ENCODE measurements at places on chromosomes 1 and 21.
A peak's percentile ranks its signal among the peaks of the same experiment; 100 is the strongest.

- DNase-seq = no peak
These were observed 136.4 kb upstream of the COL6A1 start for GRCh38 chr21:45845063-45845769.

- DNase-seq = no peak
These were observed 10.5 kb upstream of the SRP9 start for GRCh38 chr1:225766967-225767633.

- DNase-seq = peak; percentile 90
These were observed 5.1 kb downstream of the ZC3H12A start for GRCh38 chr1:37479255-37480124.

DNA sequence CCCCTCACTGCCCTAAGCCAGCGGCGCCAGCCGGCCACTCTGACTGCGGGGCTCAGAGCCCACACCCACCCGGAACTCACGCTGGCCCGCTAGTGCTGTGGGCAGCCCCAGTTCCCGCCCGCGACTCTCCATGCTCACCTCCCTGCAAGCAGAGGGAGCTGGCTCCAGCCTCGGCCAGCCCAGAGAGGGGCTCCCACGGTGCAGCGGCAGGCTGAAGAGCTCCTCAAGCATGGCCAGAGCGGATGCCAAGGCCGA is 41.5 kb downstream of the SLC2A1 start:
- DNase-seq = no peak

- DNase-seq = no peak
These were observed 197.9 kb upstream of the COA6 start for GRCh38 chr1:234175363-234175762.

DNA sequence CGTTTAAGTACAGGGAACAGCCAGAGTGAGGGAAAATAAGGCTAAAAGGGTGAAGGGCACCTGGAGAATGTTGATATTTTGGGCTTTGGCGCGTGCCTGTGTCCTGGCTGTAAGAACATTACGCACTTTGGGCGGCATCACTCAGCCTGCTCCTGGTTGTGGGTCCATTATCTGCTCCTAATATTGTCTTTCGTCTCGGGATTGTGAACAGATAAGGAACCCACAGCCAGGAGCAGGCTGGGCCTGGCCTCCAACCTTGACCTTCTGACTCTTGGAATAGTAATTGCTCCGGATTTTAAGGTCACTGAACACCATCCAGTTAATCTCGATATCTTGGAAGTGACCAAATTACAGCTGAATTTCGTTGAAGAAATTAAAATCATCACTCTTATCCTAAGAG is 61.9 kb downstream of the TCP10L start:
- DNase-seq = no peak

- no peak for DNase-seq
These were observed 102.2 kb upstream of the RAB3GAP2 start for GRCh38 chr1:220374449-220374848.

GRCh38 chr1:20663365-20663764 is 2.2 kb upstream of the DDOST start:
- no peak for DNase-seq

DNA sequence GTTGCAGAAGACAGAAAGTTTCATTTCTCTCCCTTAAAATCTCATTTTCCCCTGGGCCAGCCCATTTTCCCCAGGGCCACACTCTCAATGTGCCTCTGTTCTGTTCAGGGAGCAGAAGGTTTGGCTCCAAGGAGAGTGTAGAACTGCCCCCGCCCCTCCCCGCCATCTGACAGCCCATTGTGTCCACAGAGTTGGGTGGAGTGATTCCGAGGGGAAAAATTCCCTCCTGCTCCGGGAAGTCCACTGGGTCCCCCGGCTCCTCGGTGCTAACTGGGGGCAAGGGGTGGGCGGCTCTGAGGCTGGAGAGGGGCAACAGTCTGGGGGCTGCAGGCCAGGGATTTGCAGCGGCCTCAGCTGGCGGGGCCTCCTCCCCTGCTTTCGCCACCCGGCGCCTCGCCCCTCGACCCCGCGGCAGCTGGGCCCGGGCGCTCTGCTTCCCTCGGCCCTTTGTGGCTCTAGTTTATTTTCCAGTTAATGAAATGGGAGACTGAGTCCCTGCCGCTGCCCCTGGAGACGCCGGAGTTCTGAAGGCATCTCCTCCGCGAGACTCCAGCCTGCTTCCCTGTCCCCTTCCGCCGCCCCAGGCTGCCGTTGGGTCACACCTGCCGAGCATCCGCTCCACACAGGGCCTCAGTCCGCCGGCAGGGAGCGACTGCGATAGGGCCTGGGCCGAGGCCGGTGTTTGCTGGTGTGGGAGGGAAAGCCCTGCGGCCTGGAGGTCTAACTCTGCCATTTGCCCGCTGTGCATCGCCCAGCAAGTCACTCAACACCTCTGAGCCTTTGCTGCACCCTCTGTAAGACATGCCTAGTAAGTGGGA is 14.7 kb upstream of the KIRREL1 start:
- DNase-seq = no peak

GRCh38 chr1:17265162-17265561 is 16.3 kb downstream of the PADI3 start:
- no peak for DNase-seq

DNA sequence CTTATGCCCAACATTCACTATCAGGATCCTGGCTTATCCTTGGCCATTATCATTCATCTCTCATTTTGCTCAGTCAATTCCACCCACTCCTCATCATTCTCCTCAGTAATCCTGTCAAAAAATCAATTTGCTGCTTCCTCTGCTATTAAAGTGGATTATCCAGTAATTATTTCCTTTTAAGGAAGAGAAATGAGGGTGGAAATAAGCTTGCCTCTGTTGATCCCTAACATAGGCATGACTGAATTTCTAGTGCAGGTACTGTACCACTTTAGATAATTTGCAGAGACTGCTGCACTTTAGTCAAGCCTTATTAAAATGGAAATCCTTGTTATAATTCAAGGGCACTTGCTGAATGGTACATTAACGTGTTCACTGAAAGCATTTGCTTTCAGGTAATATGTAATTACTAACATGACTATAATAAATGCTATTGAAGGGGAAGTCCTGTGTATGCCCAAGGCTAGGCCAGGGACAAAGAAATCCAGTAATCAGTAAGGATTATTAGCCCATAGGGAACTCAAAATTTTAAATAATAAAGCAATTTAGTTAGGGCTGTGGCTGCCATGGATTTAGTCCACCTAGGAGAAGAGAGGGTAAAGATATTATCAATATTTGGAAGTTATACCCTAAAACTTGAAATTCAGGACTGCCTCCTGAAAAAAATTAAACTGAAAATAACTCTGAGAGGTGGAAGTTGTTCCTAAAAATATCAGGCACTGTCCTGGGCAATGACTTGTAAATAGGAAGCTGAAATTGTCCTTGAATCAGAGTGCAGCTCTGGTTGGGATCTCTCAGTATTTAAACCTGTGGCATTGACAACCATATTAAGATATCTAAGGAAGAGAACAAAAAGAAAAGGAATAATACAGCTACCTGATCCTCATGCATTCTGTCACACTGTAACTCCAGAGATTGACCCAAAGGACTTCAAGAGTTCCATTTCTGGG is 43.4 kb downstream of the RGS2 start:
- DNase-seq = no peak

- DNase-seq = peak; percentile 12
These were observed 60.6 kb downstream of the WNT9A start for GRCh38 chr1:227886993-227887696.

DNA sequence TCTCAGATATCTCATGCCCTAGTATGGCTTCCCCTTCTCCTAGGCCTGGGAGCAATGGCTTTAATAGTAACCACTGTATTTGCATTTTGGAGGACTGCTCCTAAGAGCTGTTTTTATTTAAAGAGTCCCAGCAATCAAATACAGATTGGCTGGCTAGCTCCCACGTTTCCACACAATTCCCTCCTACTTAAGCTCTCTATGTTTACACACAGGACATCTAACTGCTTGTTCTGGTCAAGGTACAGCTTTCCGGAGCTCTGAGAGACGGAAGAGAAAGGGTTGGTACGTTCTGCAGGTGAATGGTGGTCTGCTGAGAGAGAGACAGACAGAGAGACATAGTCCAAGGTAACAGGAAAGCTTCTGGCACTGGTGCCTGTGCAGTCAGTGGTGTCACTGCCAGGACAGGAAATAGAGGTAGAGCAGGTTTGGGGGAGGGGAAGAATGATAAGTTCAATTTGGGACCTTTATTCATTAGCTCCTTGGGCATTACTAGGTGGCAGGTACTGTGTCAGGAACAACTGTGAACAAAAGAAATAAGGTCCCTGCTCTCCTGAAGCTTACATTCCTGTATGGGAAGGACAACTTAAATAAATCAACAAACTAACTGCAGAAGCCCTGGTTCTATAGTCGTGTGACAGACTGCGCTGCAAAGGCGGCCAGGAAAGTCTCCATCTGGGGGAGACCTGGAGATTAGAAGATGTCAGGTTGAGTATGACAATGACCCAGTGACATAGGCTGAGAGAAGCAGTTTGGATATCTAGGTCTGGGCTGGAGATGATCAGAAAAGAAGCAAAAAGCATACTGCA is 1.2 kb upstream of the SLC25A33 start:
- no peak for DNase-seq

GRCh38 chr1:207612762-207613161 is 32.2 kb upstream of the CR1L start:
- DNase-seq = no peak

DNA sequence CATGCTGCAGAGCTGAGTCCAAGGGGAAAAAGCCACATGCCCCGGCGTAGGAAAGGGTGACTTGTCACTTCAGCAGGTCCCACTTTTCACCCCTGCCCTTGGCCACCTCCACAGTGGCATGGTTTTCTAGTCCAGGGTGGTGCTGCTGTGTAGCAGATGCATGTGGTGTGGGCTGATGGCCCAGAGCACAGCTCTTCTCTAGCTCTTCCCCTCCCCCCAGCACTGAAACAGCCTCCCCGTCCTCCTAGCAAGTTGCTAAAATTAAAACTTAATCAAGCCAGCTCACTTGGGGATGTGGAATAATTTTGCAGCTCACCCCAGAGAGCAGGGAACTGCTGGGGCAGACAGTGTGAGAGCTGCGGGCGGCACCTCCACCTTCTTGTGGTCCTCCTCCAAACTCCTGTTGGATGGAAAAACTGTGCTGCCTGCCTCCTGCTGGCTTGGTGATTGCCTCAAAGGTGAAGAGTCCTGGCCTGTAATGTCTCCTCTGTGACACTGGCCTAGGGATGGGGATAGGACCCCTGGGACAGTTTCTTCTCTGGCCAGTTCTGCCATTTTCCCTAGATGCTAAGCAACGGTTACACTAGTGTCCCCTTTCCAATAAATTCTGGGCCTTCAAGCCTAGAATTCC is 91.6 kb downstream of the RNF220 start:
- no peak for DNase-seq

GRCh38 chr1:197319631-197320030 is 51.6 kb downstream of the CRB1 start:
- no peak for DNase-seq

GRCh38 chr1:31483012-31483946 is 70.3 kb downstream of the SERINC2 start:
- DNase-seq = no peak

DNA sequence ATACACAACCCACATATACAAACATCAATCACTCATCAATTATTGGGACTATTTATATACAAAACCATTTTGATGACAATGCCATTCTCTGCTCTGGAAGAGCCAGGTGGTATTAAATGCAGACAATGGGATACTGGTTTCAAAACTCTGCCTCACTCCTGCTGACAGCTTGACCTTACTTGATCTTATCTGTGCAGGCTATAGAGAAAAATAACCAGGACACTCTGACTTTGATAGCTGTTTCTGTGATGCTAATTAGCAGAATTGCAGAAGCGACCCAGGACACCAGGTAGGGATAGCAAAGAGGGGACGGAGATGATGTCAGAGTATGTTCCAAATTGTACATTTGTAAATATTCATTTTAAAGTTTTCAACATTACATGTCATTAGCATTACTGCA is 89.5 kb downstream of the OLFM3 start:
- no peak for DNase-seq

GRCh38 chr1:11653101-11653860 is 948 bp downstream of the FBXO2 start:
- no peak for DNase-seq

DNA sequence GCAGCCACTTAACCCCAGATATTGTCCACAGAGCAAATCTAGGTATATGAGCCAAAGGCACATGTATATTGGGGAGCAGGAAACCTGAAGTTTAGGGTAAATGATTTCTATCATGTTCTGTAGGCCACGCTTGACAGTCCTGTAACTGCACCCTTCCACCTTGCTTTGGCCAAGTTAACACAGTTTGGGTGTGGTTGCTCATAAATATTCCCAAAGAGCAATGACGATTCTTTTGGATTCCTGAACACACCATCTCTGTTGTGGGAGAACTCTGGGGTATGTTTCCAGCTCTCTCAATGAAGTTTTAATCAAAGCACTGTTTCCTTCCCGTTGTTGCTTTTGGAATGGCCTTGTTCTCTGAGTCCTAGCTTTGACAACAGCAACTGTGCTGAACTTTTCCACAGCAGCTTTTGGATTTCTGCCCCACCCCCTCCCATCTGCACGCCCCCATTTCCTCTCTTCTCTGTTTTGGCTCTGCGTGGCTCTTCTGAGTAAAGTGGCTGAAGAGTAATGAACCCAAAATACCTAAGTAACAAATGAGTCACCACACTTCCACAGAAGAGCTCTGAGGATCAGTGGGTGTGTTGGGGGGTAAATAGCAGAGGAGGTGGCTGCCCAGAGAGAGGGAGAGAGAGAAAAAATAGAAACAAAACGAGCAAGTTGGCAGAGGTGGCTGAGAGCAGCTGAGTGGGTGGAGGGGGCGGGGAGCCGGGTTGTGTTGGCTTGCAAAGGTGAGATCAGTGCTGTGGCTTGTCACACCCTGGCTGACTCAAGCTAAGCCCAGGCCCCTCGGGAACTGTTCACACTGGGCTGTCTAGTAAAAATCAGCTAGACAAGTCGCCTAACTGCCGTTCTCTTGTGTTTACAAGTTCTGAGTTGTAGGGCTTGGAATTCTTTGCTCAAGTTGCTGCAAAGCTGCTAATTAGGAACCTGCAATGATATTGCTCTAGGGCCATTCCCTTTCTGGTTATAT is 26.9 kb upstream of the RAP1A start:
- peak; percentile 98 for DNase-seq

DNA sequence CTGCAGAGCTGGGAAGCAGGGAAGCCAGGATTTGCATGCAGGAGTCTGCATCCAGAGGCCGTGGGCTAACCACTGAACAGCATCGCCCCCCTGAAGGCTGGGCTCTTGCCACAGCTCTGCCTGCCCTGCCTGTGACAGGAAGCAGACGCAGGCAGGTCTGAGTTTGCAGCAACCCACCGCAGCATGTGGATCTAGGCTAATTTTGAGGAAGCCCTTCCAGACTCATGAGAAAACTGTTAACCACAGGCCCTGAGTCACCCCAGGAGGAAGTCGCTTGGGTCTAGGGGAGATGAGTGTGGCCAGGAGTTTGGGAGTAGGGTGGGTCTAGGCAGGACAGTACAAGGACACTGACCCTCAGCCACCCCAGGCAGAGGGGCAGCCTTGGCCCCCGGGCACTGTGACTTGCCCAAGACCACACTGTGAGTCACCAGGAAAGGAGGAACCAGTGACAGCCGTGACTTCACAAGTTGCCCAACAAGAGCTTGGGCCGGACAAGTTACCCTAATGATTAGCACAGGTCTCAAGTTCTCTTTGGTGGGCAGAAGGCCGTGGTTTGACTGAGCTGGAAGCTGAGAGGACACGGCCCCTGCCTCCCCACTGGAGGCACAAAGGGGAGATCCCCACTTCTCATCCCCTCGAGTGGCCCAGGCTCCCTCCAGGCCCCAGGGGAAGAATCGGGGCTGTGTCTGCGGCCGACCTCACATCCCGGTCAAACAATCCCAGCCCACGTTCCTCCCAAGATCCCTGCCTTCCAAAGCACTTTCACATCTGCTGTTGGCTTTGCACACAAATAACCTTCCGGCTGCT is 826 bp downstream of the LAPTM5 start:
- DNase-seq = peak; percentile 66

- DNase-seq = peak; percentile 9
These were observed 99.3 kb downstream of the FMN2 start for GRCh38 chr1:240190881-240191401.
